ENCODE measurements at places on chromosomes 11 and 22. TPM values are rescaled to one million over a fixed set of nuclear protein-coding genes. Genes with fewer than 3 reads are reported as not detected.
A peak's percentile ranks its signal among the peaks of the same experiment; 100 is the strongest.

DNA sequence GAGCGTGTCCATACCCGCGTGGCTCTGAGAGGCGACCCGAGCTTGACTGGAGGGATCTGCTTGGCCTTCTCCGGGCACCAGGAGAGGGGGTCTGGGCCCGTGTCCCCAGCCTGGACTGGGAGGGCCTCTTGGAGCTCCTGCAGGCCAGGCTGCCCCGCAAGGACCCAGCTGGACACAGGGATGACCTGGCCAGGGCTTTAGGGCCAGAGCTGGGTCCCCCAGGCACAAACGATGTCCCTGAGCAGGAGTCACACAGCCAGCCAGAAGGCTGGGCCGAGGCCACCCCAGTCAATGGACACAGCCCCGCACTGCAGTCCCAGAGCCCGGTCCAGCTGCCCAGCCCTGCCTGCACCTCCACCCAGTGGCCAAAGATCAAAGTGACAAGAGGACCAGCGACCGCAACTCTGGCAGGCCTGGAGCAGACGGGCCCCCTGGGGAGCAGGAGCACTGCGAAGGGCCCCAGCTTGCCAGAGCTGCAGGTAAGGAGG, 38.2 kb downstream of the TRIOBP start:
- no peak for DNase-seq

DNA sequence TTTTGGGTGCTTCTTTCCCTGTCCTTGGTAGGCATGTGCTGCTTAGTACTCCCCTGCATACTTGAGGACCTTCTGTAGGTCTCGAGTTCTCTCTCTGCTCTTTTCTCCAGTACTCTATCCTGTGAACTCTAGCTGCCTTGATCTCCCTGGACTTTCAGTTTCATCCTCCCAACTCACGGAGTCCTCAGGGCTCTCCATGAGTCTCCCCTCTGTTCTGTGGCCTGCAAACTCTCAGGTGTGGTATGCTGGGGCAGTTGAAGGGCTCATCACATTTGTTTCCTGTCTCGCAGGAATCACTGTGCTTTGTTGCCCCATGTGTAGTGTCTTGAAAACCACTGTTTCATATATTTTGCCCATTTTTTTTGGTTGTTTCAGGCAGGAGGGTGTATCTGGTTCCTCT, 3.3 kb upstream of the PACS1 start:
- no peak for DNase-seq

- no peak for DNase-seq
Observed at GRCh38 chr11:27388001-27388400, 25.0 kb upstream of the CCDC34 start.

- DNase-seq, result no peak
Observed at GRCh38 chr11:33387581-33387980, 130.4 kb downstream of the HIPK3 start.

GRCh38 chr11:124798991-124799347, 1.2 kb downstream of the MSANTD2 start:
- no peak for DNase-seq

GRCh38 chr11:111589886-111590499, 12.3 kb upstream of the SIK2 start:
- no peak for DNase-seq

- DNase-seq, result no peak
Observed at GRCh38 chr11:104015649-104016415, 20.6 kb upstream of the DDI1 start.

GRCh38 chr11:108939135-108939534, 274.3 kb downstream of the DDX10 start:
- DNase-seq, result no peak

DNA sequence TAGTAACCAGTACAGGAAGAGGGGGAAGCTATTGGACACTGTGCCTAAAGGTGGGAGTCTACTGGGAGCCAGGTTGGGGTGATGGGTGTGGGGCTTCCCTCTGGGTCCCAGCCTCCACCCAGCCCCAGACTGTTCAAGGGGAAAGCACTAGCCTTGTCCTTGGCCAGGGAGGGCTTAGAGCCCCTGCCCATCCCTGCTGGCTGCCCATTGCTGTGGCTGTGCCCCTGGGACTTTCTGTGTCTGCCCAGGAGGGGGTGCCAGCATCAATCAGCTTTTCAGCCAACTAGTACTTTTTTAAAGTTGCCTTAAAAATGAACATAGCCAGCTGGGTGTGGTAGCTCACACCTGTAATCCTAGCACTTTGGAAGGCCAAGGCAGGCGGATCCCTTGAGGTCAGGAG, 19.9 kb downstream of the INCENP start:
- DNase-seq, result no peak

- DNase-seq, result no peak
Observed at GRCh38 chr11:79857377-79858214, 416.8 kb upstream of the TENM4 start.

DNA sequence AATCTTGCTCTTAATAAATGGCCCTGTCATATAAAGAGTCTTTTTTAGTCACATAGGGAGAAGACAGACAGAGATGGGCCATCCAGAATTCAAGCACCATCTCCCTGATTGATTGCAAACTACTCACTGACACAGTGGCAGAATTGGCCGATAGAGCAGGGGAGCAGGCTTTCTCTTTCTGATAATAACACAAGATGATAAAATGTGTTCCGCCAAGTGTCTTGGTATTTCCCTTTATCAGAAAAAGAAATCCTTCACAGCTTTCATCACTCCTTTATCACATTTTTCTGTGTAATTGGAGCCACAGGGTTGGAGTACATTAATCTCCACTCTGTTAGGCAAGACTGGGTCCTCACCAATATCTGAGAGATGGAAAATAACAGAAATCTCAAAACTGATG, 406.0 kb downstream of the TMEM135 start:
- DNase-seq, result no peak

DNA sequence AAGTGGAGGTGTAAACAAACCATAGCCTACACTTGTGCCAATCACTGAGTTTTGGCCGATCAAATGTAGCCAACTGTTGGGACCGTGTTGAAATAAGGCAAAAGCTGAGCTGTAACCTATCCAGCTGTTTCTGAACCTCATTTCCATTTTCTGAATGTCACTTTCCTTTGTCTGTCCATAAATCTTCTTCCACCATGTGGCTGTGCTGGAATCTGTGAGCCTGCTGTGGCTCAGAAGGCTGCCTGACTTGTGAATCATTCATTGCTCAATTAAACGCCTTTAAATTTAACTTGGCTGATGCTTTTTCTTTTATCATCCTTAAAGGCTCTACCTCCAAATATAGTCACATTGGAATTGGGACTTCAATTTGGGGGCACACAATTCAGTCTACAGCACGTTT, 203.1 kb upstream of the MPPED2 start:
- DNase-seq, result no peak

DNA sequence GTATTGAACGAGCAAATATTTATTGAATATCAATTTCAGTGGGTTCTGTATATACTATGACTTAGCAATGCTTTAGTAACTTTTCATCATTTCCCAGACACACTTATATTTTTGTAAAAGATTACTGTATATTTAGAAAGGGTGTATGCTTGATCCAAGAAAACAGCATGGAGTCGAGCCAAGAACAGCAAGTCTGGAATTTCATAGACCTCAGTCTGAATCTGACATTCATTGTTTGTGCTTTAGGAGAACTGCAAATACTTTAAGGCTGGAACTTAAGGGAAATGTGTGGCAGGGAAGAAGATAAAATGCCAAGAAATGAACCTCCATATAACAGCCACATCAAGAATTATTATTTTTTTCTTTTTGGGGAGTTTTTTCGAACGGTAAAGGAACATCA, 1156.8 kb downstream of the LRRC4C start:
- no peak for DNase-seq

- DNase-seq, result no peak
Observed at GRCh38 chr22:23970201-23970641, 3.5 kb downstream of the DDTL start.

- DNase-seq, result no peak
Observed at GRCh38 chr11:46999217-46999616, 62.7 kb downstream of the CSTPP1 start.

DNA sequence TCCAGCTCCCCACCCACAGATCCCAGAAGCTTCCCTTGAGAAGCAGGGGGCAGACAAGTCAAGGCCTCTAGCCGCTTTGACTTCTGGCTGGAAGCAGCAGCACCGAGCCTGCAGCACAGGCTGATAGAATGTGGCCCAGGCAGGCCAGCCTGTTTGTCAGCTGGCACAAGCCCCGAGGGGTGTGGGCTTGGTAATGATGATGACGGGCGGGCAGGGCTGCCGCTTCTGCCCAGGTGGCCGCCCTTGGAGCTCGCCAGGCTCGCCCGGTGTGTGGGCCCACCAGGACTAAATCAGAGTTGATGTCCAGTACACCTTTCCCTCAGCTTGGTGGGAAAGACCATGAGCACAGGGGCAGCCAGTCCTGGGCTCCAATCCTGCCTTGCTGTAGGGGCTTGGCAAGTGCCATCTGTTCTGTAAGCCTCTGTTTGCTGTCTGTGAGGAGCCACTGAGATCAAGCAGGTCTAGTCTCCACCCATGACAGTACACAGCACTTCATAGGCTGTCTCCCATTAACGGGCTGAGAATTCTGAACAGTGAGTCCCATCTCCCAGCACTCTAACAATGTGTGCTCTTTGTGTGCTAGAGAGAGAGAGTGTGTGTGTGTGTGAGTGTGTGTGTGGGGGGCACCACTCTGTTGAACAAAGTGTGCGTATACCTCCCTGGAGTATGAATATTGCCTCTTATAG, 26.8 kb downstream of the MICAL2 start:
- no peak for DNase-seq

- no peak for DNase-seq
Observed at GRCh38 chr22:20998411-20999336, 3.2 kb downstream of the THAP7 start.

- no peak for DNase-seq
Observed at GRCh38 chr22:20479612-20480196, 15.9 kb downstream of the KLHL22 start.

- peak; percentile 52 for DNase-seq
Observed at GRCh38 chr11:122656631-122657101, 1.1 kb downstream of the UBASH3B start.

DNA sequence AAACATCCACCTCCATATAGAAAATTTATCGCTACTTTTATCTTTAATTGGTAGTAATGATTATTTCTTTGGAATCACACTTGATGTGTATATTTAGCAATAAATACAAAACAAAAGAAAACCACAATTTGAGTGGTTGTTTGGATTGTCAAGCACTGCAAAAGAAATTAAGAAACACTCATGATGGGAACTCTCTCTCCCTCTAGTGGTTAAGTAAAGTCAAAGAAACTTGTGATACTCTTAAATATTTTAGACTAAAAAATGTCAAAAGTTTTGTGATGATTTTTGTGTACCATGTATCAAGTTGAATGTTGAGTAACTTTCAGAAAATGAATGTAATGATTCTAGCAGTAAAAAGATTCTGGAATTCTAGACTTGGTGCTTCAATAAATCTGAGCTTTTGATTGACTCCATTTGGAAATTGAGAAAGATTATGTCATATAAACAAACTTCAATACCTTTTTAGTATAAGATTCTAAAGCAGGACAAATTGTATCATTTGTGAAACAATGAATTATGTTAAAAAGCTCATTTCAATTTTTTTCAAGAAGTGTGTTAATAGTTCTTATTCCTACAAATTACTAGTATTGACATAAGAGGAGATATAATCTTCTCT, 20.8 kb downstream of the MUC15 start:
- no peak for DNase-seq

DNA sequence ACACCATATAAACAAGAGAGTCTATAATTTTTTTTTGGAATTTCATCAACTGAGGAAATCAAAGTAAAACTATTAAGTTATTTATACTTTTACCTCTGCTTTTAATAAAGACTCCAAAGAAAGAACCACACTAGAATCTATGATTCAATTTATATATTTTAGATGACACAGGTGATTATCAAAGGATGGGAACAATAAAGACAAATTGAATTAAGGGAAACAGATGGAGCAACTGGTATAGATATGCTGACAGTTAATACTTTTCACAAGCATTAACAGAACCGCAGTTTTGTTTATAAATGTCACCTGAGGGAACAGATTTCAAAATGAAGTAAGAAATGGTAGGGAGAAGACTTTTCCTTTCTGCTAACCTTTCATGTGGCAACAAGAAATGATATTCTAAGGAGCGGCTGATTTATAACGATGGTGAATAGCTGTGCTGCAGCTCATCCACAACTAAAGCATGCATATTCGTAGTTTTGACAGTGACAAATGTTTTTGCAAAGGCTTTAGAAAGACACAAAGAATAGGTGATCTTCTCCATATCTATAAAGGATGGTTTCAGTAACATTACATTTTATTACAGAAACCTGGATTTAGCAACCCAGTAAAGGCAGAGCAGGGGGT, 1502.9 kb upstream of the RAG2 start:
- no peak for DNase-seq

- DNase-seq, result no peak
Observed at GRCh38 chr11:108965306-108966001, 300.6 kb downstream of the DDX10 start.

GRCh38 chr22:39490966-39491680, 11.0 kb upstream of the MIEF1 start:
- DNase-seq, result no peak

DNA sequence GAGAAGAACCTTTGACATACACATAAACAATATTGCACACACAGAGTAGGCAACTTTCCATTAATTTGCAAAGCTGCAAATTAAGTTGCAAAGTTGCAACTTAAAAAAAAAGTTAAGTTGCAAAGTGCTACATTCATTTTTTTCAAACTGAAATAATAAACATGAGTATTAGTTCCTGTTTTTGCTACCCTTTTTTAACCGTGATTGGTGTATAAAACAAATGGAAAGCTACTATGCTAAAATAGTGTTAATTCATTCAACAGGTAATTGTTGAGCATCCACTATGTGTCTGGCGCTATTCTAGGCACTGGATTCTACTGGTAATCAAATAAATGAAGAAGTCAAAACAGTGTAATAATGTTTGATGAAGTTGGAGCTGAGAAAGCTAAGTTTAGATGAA, 8.1 kb downstream of the ZFP91 start:
- no peak for DNase-seq

OR4C3 gene
- not detected for total RNA-seq

APOA5 gene
- not detected for total RNA-seq

TRIM51 gene
- total RNA-seq, result not detected

BATF2 gene
- total RNA-seq, result not detected

ALX4 gene
- not detected for total RNA-seq

FOSL1 gene
- total RNA-seq, result 16.0 TPM

CTNND1 gene
- 6.4 TPM for total RNA-seq

HBE1 gene
- total RNA-seq, result not detected

SLCO2B1 gene
- not detected for total RNA-seq
